ENCODE measurements at places on chromosomes 4 and X. TPM values are rescaled to one million over a fixed set of nuclear protein-coding genes. Genes with fewer than 3 reads are reported as not detected.

CACNA1F gene
- 0.26 TPM for total RNA-seq

DDIT4L gene
- total RNA-seq: 6.4 TPM

MAGEA3 gene
- total RNA-seq: not detected

KDR gene
- total RNA-seq: 0.26 TPM

DDX53 gene
- not detected for total RNA-seq

PROM1 gene
- total RNA-seq: 0.17 TPM

TEX13C gene
- not detected for total RNA-seq

FAM9B gene
- not detected for total RNA-seq

CTAG1B gene
- not detected for total RNA-seq

RBBP7 gene
- total RNA-seq: 174 TPM

GLRA2 gene
- total RNA-seq: not detected

ANOS1 gene
- total RNA-seq: under 0.01 TPM

RASGEF1B gene
- total RNA-seq: 0.51 TPM

CASK gene
- total RNA-seq: 78.3 TPM
